HCT116 (cell line): ENCODE measurements at places on chromosomes 5 and 9. TPM values are rescaled to one million over a fixed set of nuclear protein-coding genes. Genes with fewer than 3 reads are reported as not detected.

- DNase-seq, result no peak
Measured at GRCh38 chr5:8213701-8214240, 344.8 kb downstream of the MTRR start.

GRCh38 chr5:60494635-60495034 lies 205.3 kb downstream of the DEPDC1B start:
- no peak for DNase-seq

GRCh38 chr5:170525470-170526211 lies 21.8 kb downstream of the KCNIP1 start:
- no peak for DNase-seq

DNA sequence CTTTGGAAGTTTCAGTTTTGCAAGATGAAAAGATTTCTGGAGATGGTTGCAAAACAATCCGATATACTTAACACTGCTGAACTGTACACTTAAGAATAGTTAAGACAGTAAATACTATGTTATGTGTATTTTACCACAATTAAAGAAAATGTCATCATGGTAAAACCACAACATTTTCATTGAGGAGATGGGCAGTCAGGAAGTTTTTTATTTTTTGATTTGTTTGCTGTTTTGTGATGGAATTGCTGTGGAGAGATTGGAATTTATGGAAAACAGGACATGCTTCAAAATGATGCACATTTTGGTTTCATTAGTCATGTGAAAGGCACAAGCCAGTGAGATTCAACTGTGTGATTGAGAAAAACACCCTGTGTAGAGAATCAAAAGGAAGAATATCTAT lies 90.5 kb upstream of the AGXT2 start:
- DNase-seq, result no peak

The CYSRT1 gene
- 4.3 TPM for total RNA-seq

- DNase-seq, result no peak
Measured at GRCh38 chr5:83523929-83524328, 52.4 kb downstream of the VCAN start.

- DNase-seq, result no peak
Measured at GRCh38 chr9:36878986-36879982, 154.8 kb downstream of the PAX5 start.

DNA sequence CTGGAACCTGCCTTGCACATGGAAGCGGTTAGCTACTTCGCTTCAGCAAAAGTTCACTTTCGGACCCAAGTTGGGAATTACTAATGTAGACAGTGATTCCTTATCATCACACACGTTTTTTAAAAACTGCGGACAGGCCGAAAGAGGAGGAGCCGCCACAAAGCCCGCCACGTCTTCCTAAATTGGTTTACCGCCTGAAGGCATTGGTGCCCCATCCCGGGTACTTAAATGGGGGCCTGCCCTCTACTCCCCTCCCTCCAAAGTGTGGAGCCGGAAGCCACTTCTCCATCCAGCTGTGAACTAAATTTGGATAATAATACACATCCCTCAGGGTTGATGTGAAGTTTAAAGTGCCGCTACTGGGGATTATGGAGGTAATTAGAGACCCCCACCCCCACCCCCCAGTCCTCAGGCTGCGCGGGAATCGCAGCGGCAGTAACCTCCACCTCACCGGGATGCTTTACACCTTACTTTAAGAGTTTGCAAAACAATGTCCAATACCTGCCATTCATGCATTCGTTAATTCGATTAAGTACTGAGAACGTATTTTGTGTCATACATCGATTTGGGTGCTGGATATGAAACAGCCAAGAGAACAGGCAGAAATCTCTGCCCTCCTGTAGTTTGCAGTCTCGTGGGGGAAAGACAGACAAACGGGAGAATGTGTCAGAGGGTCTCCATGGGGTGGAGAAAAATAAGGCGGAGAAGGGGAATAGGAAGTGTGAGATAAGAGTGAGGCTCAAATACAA lies 937 bp upstream of the MACROH2A1 start:
- DNase-seq, result no peak

The TMEM232 gene
- 1.2 TPM for total RNA-seq

The SMU1 gene
- total RNA-seq, result 30.5 TPM

DNA sequence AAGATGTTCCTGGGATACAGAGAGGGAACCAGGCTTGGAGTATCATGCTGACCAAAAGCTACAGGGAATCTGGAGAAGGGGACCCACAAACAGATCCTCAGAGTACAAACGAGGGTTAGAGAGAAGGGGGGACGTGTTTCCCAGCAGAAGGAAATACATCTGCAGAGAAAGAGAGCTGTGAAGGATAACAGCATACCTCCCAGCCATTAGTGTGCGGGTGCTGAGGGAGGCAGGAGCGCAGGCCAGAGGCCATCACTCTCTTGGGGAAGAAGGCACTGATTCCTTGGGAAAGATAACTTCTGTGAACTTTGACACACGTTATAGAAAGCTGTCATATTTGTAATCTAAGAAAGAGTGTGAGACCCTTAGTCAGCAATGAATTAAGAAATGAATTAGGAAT lies 96.9 kb downstream of the KCNN2 start:
- DNase-seq, result no peak

GRCh38 chr5:79378510-79379186 lies 135.3 kb downstream of the HOMER1 start:
- no peak for DNase-seq

The FOXD4L4 gene
- total RNA-seq, result 0.52 TPM

The C6 gene
- 0.37 TPM for total RNA-seq

- no peak for DNase-seq
Measured at GRCh38 chr5:171825051-171825450, 39.4 kb downstream of the SMIM23 start.

DNA sequence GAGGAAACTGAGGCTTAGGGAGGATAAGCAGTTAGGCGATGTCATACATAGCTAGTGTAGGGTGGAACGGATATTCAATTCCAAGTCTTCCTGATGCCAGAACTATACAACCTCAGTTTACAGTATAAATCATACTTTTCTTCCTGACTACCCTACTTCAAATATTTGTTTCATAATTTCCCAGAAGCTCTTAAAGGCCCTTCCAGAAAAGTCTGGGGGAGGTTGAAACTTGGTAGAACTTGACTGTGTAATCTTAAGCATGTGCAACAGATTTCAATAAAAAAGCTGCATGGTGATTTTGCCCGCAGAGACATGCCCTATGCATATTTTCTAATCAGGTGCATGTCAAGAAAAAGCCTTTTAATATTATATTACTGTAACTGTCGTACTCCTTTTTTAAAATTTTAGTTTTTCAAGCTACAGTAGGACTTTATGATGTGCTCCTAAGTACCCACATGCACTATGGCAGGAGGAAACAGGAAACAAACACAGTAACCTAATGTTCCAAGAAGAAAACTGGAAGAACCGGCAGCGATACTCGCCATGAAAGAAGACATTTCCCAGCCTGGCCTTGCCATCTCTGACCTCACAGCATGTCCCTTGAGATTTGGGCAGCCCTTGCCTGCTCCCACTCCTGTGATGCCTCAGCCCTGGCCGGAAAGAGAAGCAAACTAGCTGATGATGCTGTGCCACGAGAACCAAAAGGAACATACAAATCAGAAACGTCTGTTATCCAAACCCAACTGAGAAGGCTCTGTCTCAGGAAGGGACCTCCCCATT lies 266.0 kb downstream of the EFNA5 start:
- no peak for DNase-seq

DNA sequence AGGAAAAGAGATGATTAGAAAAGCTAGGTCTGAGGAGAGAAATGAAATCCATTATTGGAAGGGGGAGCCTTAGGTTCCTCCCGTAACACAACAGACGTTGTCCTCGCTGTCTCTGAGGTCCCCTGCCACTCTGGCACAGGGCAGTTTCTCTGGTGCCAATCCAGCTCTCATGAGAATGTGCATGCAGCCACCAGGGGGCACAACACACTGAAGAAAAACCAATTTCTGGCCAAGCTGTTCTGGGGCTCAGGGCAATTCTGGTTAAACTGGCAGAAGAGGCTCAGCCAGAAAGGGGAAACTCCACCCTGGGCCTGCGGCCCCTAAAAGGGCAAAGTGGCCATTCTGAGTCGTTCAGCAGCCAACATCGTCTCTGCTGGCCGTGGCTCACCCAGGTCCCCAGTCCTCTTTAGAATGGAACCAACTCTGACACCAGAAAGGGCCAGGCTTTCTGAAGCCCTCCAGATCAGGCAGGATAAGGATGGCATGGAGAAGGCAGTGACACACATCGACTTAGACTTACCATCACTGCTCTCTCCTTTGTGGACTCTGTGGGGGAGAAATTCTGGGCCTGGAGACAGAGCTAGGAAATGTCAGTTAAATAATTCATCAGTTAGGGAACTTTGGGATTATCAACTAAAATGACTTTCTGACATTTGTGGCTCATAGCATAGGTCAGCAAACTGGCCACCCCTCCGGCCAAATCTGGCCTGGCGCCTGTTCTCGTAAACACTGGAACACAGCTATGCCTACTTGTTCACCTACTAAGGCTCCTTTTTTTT lies 58.5 kb upstream of the GOLPH3 start:
- peak; percentile 41 for DNase-seq

GRCh38 chr5:137753691-137754187 lies 424 bp downstream of the HNRNPA0 start:
- DNase-seq, result no peak

GRCh38 chr9:13920557-13920956 lies 393.4 kb downstream of the NFIB start:
- no peak for DNase-seq

- DNase-seq, result no peak
Measured at GRCh38 chr9:92763721-92764380, 782 bp downstream of the BICD2 start.

DNA sequence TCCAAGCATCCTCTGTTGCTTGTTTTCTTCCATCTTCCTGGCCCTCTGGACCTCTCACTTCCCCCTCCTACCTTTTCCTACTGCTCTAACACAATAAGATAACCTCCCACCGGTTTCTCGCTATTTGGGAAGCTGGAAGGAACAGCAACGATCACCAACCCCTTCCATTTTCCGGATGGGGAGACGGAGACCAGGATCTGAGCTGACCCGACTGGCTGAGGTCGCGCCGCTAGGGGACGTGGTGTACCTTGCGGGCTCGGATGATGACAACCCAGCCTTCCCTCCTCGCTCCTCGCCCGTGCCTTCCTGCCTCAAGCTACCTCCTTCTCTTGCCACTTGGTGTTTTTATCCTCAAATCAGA lies 1.9 kb downstream of the LPAR1 start:
- DNase-seq, result peak; percentile 1

DNA sequence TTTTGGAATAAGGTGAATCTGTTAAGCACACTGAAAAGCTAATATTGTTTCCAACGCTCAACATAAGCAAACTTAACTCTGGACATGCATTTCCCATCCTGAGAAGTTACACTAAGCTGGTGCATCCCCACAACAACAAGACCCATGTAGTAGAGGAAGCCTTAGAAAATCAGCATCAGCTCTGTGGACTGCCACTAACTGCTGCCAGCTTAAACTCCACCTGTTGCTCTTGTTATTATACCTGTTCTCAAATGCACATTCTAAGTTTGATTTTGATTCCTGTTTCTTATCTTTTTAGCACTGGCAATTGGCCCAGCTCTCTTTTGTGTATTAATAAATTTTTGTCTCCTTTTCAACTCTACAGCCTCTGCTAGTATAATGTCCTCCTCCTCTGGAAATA lies 924.8 kb downstream of the DNAH5 start:
- no peak for DNase-seq

GRCh38 chr5:112697322-112697721 lies 40.4 kb upstream of the APC start:
- DNase-seq, result no peak

The PKD2L2 gene
- not detected for total RNA-seq

The JAKMIP2 gene
- total RNA-seq, result not detected

The IFNA21 gene
- not detected for total RNA-seq

- DNase-seq, result no peak
Measured at GRCh38 chr5:10854506-10855277, 93.7 kb upstream of the DAP start.

DNA sequence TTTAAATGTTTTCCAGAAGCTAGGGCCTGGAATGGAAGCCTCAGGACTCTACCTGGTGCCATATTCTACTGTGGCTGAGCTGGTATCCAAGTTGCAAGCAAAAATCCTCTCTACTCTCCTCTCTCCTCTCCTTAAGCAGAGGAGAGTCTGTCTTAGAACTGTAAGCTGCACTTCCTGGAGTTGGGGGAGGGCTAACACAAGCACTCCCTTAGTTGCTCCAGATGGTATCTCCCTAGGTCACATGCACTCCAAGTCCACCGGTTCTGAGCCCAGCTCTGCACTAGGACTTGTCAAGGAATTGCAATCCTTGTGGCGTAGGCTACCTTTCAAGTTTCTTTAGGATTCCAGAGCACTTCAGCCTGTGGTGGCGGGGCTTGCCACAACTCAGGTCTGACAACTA lies 513.9 kb upstream of the RGMB start:
- no peak for DNase-seq

GRCh38 chr5:131640043-131640856 lies 5.2 kb upstream of the RAPGEF6 start:
- DNase-seq, result no peak

DNA sequence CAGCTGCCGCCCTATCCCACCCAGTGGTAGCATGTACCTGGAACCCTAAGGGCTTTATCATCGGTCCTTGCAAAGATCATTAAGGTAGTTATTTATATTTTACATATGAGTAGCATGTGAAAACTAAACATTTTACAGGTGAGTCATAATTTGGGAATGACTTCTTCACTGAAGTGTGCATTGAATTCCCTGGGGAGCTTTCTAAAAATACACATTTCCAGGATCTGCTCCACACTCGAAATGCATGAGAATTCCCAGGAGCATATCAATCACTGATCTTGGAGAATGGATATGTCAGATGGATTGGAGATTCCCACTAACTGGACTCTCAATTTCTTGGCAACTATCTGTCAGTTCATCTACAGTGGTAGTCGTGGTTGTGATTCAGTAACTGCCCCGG lies 717.5 kb downstream of the IRX1 start:
- DNase-seq, result no peak

DNA sequence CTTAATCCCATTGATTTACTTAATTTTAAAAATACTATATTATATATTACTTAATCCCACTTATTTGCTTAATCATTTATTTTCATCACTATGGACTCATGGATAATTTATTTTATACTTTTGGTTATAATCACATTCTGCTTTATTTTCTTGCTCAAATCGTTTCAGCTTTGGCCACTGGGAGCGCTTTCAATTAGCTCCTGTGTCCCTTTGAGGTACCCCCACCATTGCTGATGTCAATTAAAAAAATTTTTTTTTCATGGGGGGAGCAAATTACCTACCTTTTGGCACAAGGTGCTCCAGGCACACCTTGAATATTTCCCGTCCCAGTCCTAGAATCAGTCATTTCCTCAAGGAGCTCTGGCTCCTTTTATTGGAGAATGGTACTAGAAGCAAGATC lies 1.4 kb upstream of the TRIO start:
- DNase-seq, result no peak

DNA sequence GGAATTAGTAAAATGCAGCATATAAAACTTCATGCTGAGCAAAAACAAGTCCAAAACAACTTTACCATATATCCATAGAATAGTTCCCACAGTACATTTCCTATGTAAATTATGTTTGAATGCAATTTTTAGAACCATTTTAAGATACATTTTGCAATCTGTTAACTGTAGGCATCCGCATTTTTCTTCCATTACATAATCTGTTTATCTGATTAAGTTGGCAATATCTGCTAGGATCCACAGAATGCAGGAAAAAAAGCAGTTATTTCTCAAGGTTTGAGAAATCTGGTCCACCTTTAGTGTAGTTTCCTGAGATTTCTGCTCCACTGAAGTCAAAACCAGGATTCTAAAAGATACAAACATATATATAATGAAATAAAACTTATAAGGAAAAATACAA lies 6.2 kb downstream of the NUDCD2 start:
- DNase-seq, result no peak
